Stromal cell of bone marrow (primary cell): ENCODE measurements at places on chromosomes 12 and 14.
A peak's percentile ranks its signal among the peaks of the same experiment; 100 is the strongest.

DNA sequence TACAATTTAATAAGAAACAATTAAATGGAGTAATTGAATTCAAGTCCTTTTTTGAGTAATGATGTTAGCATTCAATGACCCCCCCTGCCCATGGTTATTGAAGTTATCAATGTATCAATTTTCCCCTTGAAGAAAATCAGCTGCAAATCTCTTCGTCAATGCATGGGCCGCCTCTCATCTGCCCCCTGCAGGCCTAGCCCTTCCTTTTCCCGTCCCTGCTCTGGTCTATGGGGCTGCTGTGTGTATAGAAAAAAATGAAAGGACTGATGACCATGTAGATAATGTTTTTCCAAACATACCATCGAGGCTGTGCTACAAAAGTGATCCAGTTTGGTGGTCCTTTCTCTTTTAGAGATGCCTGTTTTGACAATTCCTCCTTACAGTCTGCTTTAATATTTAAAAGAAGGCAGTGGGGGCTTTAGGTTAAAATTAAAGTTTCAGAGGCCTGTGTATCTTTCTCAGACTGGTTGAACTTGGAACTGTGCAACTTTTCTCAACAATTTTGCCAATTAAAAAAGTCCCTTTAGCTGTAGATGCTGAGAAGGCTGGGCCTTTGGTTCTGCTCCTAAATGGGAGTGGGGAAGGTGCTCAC lies 98.4 kb downstream of the APAF1 start:
- DNase-seq: no peak

DNA sequence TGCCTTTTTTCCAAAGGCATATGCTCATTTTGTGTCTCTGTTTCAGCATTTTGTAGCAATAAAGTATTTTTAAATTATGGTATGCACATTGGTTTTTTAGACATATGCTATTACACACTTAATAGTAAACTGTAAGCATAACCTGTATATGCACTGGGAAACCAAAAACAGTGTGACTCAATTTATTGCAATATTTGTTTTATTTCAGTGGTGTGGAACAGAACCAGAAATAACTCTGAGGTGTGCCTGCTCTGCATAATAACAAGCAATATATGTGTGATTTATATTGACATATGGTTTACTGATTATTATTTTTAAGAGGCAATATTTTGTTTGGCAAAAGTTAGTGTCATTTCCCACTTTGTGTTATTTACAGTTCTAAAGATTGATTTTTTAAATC lies 126.6 kb upstream of the CPNE8 start:
- no peak for DNase-seq

DNA sequence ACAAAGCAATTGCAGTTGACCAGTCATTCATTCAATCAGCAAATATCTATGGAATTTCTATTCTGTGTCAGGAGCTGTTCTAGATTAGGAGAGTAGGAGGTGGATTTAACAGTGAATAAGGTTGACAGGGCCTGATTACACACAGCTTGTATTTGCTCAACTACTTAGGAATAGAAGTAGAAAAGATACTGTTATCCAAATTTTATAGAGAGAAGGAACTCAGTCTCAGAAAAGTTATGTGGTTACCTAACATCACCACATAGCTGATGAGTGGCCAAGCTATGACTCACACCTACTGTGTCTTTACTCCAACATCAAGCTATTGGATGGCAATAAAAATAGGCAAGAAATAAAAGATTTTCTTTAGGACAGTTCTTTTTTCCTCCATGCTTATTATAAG lies 374.8 kb downstream of the RMST start:
- peak; percentile 19 for DNase-seq

- DNase-seq: no peak
Observed at GRCh38 chr12:46470975-46471374, 98.4 kb upstream of the SLC38A2 start.

DNA sequence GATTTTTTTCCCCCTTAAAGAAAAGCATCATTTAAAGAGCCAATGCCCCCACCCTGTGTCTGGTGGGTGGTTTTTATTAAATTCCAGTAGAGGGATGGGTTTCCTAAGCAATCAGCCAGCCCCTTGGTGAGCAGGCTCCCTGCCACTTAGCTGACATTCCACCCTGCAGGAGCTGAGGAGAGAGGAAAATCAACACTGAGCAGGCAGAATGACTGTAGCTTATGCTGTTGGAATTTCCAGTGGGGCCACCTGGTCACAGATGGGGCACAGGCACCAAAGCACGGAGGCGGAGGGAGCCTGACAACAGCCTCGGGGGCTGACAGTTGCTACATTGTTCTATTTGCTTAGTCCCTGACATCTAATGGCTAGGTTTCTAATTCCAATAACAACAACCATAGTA lies 127.7 kb downstream of the TMEM30B start:
- no peak for DNase-seq
